ENCODE measurements at places on chromosomes 12 and 14.
A peak's percentile ranks its signal among the peaks of the same experiment; 100 is the strongest.

- no peak for DNase-seq
Measured at GRCh38 chr14:89728964-89729363, 225.6 kb downstream of the EFCAB11 start.

DNA sequence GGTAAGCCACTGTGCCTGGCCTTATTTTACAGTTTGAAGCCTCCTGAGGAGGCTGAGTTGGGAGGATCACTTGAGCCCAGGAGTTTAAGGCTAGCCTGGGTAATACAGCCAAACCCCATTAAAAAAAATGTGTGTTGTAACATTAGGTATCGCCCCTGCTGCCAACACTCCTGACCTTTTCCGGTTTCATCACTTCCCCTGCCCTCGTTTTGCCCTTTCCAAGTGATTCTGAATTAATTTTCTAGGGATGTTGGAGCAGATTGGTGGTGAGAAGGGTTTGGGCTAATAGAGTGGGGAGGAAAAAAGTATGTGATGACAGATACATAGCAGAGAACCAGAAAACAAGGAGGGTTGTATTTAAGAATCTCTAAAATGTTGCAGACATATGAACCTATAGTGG, 25.6 kb upstream of the C12orf71 start:
- no peak for DNase-seq

- no peak for DNase-seq
Measured at GRCh38 chr14:90319173-90319572, 12.6 kb downstream of the NRDE2 start.

GRCh38 chr14:53020193-53020932, 69.5 kb upstream of the FERMT2 start:
- no peak for DNase-seq

GRCh38 chr14:22081337-22081736, 407.7 kb upstream of the OR4E1 start:
- no peak for DNase-seq

GRCh38 chr14:66649498-66649897, 141.6 kb downstream of the GPHN start:
- no peak for DNase-seq

DNA sequence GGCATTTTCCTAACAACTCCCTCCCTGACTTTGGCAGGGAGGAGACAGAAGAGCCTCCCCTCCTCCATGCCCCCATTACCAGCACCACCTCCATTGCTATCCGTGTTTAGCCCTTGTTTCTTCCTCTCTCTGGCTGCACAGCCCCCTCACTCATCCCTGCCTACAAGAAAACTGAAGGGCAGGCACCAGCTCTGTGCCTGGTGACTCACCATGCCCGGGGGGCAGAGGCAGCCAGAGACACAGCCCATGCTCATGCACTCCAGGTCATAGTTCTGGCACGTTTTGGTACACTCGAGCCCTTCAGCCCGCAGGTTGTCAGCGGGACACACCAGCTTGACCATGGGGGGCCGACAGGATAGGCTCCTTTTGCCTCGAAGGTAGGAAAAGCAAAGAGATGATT, 80.4 kb downstream of the VWF start:
- DNase-seq = no peak

GRCh38 chr14:67820428-67820971, 921 bp downstream of the RAD51B start:
- no peak for DNase-seq

- DNase-seq = no peak
Measured at GRCh38 chr12:1350055-1350933, 244.1 kb downstream of the FBXL14 start.

GRCh38 chr12:102848832-102849231, 68.2 kb downstream of the PAH start:
- no peak for DNase-seq

- DNase-seq = peak; percentile 5
Measured at GRCh38 chr14:81324011-81324410, 76.1 kb downstream of the STON2 start.

DNA sequence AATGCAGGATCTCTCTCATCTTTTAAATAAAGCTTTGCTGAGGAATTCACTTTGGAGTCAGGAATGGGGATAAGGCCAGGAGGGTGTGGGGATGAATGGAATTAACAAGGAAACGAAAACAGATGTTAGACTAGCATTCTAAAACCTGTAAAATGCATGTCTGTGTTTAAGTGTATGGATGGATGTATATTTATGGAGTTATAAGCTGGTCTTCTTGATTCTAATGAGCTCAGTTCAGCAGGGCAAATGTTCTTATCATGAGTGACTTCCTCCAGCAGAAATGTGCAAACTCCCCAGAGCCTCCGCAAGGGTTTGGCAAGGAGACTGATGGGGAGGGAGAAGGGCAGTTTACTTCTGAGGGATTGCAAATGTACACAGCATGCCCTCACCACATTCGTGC, 149.1 kb downstream of the NTF3 start:
- DNase-seq = no peak

DNA sequence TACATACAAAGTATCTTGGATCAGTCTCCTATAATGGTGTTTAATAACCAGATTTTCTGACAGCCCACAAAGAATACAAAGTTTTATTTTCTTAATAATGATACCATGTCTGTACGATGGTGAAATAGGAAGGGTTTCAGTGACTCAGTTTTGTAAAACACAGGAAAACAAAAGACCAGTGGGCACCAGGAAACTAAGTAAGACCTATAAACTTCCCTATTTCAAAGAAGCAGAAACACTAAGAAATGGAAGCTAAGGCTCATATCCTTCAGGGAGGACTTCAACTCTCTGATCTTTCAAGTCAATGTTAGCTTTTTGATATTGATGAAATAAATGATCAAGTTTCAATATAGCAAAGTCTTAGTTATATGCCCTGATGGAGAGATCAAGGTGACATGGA, 196.0 kb downstream of the DUSP6 start:
- DNase-seq = no peak

GRCh38 chr12:5561846-5562245, 129.9 kb downstream of the NTF3 start:
- DNase-seq = no peak

DNA sequence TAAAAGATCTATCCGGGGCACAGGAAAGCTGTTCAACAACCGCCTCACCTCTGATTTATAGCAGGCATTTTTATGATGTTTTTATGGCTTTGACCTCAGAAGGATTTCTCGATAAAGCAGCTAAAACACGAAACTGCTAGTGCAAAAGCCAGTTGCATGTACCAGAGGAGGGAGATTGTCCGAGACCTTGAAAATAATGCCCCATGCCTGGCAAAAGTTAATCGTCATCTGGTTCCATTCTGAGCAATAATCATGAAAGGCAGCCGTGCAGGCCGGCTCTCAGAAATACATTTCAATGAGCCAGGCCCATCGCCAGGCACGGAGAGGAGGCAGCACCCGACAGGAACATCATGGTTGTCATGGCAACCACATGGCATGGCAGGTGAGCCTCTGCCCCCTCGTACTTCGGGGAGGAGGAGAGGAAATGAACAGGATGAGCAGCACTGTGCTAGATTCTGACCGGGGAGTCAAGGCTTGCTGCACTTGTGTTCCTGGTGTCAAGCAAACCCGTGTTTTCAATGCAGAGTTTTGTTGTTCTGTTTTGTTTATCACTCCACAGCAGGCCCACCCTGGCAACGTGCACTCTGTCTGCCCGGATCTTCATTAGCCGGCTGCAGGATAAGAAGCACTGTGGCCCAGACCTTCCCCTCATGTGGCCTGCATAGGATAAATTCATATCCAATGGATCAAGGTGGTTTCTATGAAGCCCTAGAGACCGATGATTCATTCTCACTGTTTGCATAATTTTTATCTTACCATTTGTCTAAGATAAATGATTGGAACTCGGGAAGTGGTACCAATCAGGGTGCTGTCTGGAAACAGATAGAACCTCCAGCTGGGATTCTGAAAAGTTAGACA, 160.2 kb downstream of the RIMBP2 start:
- no peak for DNase-seq

GRCh38 chr14:55245657-55246268, 25.5 kb upstream of the FBXO34 start:
- peak; percentile 19 for DNase-seq

DNA sequence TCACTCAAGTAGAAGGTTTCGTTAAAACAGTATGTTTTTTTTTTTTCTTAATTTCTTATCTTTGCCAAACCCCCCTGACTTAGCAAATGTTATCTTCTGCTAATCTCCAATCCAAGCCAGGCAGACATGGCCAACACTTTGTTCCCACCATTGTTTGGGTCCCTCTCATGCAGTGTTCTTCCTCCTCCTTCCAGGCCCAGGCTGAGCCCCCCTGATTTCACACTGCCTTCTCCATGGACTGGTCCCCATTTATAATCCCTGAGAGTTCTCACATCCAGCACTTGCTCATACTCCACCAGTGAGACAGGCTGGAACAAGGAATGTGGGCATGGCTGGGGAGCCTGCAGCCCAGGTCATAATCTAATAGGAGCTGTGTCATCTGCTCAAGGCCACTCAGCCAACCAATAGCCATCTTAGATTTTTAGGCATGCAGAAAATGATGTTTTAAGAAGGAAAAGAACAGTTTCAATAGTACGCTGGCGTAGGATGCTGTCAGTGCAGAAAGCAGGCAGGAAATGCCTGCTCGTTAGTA, 238.4 kb upstream of the CCDC196 start:
- no peak for DNase-seq

- DNase-seq = no peak
Measured at GRCh38 chr12:121568971-121569751, 11.7 kb downstream of the KDM2B start.

DNA sequence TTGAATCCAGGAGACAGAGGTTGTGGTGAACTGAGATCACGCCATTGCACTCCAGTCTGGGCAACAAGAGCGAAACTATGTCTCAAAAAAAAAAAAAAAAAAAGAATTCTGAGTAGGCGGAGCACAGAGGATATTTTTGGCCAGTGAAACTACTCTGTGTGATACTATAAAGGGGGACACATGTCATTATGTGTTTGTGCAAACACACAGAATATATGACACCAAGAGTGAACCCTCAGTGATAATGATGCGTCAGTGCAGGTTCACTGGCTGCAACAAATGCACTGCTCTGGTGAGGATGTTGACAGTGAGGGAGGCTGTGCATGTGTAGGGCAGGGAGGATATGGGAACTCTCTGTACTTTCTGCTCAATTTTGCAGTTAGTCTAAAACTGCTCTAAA, 24.2 kb downstream of the FBXO21 start:
- no peak for DNase-seq

DNA sequence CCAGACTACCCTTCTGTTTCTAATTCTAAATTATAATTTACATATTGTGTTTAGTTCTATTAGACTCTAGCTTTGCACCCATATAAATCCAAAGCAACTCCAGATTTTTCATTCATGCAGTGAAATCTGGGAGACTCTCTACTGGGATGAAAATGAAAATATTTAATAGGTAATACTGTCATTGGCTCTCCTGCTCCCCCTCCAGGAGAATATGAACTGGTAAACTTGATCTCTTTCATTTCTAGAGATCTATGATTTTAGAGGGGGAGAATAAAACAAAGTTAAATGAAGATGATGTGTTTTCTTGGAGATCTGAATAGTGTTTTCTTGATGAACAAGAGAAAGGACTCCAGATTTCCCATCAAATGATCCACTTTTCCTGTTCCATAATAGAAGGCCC, 104.3 kb upstream of the TMCC3 start:
- no peak for DNase-seq

DNA sequence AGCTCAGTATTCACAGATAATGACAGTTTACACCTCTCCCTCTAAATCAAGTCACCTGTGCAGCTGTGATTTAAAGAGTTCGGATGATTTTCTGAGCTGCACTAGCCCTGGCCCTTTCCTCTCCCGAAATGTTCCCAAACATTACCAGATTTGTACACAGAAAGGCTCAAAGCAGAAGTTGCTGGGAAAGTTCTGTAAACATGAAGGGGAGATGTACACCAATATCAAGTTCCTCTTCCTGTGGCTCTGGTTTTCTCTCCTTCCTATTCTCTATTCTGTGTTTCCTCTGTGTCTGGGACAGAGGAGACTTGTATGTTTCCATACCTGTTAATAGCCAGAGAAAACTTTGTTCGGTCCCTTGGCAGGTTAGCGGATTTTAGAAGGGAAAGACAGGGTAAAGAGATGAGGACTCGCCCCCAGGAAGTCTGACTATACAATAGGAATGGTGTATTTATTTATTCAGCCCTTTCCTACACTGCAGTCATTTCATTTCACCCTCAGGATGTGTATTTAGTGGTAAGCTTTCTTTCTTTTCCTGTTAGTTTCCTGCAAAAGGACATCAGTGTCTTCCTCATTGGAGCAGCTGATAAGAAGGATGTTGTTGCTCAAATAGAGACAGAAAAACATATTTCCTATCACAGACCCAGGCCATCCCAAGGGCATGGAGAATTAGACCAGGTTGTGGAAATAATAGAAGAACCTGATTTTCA, 7.6 kb upstream of the NUMB start:
- no peak for DNase-seq

- DNase-seq = peak; percentile 33
Measured at GRCh38 chr14:106556665-106557289, 1030.4 kb downstream of the TMEM121 start.

- DNase-seq = no peak
Measured at GRCh38 chr12:34354239-34355200, 332.2 kb downstream of the ALG10 start.

- DNase-seq = no peak
Measured at GRCh38 chr12:34021071-34021470, 1.2 kb upstream of the ALG10 start.

- DNase-seq = no peak
Measured at GRCh38 chr14:96320605-96321004, 42.5 kb downstream of the ATG2B start.

GRCh38 chr12:69480698-69481097, 10.5 kb downstream of the FRS2 start:
- no peak for DNase-seq

DNA sequence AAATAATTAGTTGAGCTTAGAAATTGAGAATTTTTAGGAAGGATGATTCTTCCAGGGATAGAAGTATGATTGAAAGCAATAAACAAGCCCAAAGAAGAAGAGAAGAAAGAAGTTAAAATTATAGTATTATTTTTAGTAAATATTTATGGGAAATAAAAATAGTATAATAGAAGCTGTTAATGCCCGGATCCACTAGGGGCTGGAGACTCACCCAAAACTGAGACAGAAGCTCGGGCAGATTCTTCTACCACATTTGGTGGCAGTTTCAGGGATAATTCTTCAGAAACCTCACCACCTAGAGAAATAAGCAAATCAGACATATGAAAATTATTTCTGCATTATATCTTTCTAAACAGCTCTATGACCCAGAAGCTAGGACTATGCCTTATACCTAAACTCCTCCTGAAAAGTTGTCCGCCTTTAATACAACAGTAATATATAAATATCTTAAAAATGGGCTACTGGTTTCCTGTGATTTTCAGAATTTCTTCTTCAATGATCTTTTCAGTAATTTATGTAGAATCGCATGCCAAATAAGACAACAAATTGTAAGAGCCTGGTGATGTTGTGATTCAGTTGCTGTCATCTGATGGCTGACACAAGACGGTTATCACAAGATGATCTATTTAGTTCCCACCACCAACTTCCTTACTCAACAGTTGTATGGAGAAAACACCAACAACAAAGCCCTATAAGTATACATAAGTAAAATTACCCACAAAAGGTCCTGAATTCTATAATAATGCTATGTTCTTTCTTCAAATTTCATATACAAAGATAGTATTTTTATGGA, 35.6 kb downstream of the A2M start:
- no peak for DNase-seq
